ENCODE measurements at places on chromosomes 5 and 9.

DNA sequence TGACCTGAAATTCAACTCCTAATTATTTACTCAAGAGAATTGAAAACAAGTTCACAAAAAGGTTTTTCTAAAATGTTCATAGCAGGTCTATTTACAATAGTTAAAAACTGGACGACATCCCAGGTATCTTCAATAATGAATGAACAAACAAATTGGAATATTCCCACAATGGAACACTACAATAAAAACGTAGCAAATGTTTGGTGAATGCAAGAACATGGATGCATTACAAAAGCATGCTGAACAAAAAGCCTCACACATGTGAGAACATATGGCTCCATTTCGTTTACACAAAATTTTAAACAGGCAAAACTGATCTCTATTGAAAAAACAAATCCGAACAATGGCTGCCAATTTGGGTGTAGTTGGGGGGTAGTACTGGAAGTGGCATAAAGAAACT, 669.9 kb downstream of the MTRR start:
- no peaks in the 10 kb centered on the region for H3K27me3 ChIP-seq
- no peaks in the 10 kb centered on the region for H3K4me1 ChIP-seq
- no peak overlapping the region for H3K4me3 ChIP-seq

DNA sequence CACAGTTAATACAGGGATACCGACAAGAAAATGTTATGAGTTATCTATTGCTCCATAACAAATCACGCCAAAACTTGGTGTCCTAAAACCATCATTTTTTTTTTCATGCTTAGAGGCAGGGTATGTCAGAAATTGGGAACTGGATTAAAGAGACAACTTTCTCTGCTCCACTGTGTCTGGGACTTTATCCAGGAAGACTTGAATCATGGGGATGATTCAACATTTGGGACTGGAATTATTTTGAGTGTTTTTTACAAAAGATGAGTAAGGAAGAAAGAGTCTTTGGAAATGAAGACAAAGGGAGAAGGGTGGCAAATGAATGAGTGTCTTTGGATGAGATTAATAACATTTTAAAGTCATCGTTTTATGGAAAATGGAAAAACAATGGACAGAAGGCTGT, 1883.7 kb upstream of the C9orf72 start:
- no peak for DNase-seq
- no peak overlapping the region for H3K4me3 ChIP-seq

GRCh38 chr5:39570403-39571027, 145.7 kb upstream of the DAB2 start:
- H3K27ac ChIP-seq = no peak overlapping the region
- H3K4me3 ChIP-seq = no peak overlapping the region
- H3K4me1 ChIP-seq = peaks cover 2% of the 10 kb centered on the region
- DNase-seq = no peak
- peaks cover 13% of the 10 kb centered on the region for H3K27me3 ChIP-seq
- peaks cover 3% of the 10 kb centered on the region for H3K36me3 ChIP-seq

DNA sequence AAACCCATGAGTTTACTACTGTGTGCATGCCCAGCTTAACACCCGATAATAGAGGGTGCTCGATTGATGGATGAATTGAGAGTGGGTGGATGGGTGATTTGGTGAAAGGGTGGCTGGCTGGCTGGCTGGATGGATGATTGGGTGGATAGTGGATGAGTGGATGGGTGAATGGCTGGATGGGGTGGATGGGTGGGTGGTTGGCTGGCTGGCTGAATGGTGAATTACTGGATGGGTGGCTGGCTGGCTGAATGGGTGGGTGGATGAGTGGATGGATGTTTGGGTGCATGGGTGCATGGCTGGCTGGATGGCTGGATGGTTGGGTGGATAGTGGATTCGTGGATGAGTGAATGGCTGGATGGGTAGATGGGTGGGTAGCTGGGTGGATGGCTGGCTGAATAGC, 201.1 kb downstream of the IRX1 start:
- H3K4me3 ChIP-seq = no peak overlapping the region
- H3K4me1 ChIP-seq = no peaks in the 10 kb centered on the region
- H3K27ac ChIP-seq = no peak overlapping the region
- no peaks in the 10 kb centered on the region for H3K27me3 ChIP-seq
- DNase-seq = no peak

DNA sequence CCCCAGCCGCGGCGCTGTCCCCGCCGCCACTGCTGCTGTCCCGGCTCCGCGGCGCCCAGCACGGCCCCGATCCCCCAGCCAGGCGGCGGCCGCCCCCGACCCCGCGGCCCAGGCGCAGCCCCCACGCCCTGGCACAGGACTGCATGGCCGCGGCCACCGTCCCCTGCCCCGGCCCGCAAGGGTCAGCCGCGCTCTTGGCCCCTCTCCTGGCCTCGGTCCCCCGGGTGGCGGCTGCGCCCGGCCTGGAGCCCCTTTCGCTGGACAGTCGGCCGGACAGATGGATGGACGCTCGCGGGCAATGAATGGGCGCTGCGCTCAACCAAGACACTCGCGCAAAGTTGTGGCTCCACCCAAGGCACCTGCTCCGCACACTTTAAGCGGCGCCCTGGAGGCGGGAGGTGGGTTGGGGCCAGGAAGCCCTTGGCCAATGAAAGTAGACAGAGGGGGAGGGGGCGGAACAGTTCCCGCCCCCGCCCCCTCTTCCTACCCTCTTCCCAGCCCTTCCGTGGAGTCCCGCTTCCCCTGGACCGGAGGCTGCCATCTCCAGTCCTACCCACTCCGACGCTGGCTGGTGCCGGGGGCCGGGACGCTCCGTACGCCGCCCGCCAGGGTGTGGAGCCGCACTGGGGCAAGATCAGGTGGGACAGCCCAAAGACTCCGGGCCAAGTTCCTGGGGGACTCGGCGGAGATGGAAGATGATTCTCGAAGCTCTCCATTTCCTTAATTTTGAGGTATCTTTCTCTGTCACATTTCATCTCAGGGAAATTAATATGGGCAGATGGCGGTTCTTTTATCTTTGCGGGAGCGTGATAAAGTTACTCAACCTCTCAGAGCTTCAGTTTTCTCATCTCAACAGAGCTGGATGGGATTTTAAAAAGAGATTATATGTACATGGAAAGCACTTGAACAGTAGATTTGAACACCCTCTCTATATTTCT, at the start of gene GLDC:
Gene GLDC, minus strand, starts transcription at position 375 of the 938 bp plus-strand sequence. Its CDS starts 230 bp downstream, at position 145.
- peaks cover 19% of the 10 kb centered on the region for H3K4me1 ChIP-seq
- peaks cover 78% of the 10 kb centered on the region for H3K27me3 ChIP-seq
- DNase-seq = no peak
